Osteocyte (in vitro differentiated cells): ENCODE measurements at places on chromosomes 4 and X.

GRCh38 chr4:168844353-168845049 lies 165.6 kb downstream of the CBR4 start:
- no peak for DNase-seq

- DNase-seq: no peak
These were observed 902 bp downstream of the KLHL4 start for GRCh38 chrX:87518504-87518903.

DNA sequence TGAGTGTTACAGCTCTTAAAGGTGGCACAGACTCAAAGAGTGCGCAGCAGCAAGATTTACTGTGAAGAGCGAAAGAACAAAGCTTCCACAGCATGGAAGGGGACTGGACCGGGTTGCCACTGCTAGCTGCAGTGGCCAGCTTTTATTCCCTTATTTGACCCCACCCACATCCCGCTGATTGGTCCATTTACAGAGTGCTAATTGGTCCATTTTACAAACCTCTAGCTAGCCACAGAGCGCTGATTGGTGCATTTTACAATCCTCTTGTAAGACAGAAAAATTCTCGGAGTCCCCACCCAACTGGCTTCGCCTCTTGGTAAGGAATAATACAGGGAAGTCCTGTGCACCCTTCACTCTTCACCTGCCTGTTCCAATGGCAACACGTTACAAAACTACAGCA lies 1.9 kb upstream of the SHROOM2 start:
- no peak for DNase-seq

- DNase-seq: no peak
These were observed 34.1 kb upstream of the SORCS2 start for GRCh38 chr4:7158081-7158750.

GRCh38 chr4:7750523-7750922 lies 189.1 kb downstream of the AFAP1 start:
- no peak for DNase-seq

- DNase-seq: no peak
These were observed 71.6 kb upstream of the CLCN4 start for GRCh38 chrX:10085223-10085622.

GRCh38 chrX:15848576-15848975 lies 6.0 kb downstream of the AP1S2 start:
- no peak for DNase-seq

GRCh38 chrX:24117258-24117657 lies 32.3 kb upstream of the ZFX start:
- no peak for DNase-seq

- DNase-seq: no peak
These were observed 28.4 kb downstream of the WFS1 start for GRCh38 chr4:6298035-6298434.

DNA sequence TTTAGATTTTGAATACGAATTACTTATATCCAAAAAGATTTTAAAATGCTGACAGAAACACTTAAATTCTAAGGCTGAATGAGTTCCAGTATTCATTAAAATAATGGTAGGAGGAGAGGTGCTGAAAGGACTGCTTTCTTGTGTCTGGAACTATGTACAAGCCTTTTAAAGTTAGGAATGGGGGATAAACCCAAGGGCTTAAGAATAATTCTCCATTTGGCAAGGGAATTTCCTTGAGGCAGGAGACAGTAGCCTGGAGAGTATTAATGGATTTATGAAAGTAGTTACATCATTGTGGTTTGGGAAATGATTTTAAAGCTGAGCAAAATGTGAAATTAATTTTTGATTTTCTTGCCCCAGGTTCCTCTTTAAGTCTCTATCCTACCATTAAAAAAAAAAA lies 266.5 kb upstream of the KCNIP4 start:
- DNase-seq: no peak

GRCh38 chrX:103556963-103557612 lies 28.2 kb upstream of the TCEAL4 start:
- DNase-seq: no peak

- no peak for DNase-seq
These were observed 6.7 kb downstream of the SRD5A3 start for GRCh38 chr4:55352726-55353125.

DNA sequence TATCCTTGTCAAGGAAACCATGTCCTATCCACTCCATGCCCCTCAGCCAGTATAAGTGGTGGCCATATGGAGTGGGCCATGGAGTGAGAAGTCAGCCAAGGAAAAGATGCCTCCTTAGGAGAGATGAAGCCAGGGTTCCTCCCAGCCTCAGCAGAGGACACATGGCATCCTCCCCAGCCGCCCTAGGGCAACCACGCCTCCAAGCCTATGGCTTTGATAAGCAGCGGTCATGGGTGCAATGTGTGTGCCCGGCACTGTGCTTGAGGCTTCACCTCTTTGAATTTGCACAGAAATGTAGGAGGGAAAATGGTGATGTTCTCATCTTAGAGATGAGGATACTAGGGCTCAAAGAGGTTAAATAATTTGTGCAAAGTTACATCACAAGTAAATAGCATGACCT lies 34.6 kb upstream of the TBC1D14 start:
- DNase-seq: no peak

- DNase-seq: no peak
These were observed 151.2 kb downstream of the NAA11 start for GRCh38 chr4:79174490-79175252.

DNA sequence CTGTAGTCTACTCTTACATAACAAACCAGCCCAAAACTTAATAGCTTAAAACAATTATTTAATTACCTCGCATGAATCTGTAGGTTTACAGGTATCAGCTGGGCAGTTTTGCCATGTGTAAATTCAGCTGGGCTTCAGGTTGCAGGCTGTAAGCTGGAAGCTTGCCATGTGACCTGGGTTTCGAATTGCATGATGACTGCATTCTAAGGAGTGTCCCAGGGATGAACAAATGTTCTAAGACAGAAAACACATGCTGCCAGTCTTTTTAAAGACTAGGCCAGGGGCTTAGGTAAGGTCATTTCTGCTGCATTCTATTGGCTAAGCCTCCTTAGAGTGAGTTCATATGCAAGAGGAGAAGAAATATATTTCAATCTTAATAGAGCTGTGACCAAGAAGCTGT lies 44.8 kb downstream of the GRIA2 start:
- DNase-seq: no peak

- DNase-seq: no peak
These were observed 82.3 kb downstream of the PRSS12 start for GRCh38 chr4:118270492-118270891.

GRCh38 chr4:41719417-41719816 lies 29.1 kb downstream of the PHOX2B start:
- no peak for DNase-seq

DNA sequence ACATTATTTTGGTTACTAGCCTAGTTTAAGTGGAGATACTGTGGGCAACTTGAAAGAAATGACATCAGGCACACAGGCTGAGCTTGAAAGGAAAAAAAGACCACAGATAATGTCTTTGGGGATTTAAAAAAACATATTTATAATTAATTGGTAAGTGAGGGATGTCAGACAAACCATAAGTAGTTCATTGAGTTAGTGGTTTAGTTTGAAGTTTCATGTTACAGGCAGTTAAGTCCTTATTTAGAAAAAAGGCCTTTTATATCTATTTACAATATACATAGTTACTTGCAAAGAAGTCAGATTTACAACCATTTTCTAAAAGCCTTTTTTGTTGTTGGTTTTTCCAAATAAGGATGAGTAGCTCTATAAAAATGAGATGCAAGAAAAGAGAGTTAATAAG lies 89.2 kb downstream of the CDS1 start:
- no peak for DNase-seq

- DNase-seq: no peak
These were observed 39.1 kb downstream of the LAMP2 start for GRCh38 chrX:120429776-120430540.

- DNase-seq: no peak
These were observed 30.8 kb downstream of the CEP135 start for GRCh38 chr4:55979562-55979961.

DNA sequence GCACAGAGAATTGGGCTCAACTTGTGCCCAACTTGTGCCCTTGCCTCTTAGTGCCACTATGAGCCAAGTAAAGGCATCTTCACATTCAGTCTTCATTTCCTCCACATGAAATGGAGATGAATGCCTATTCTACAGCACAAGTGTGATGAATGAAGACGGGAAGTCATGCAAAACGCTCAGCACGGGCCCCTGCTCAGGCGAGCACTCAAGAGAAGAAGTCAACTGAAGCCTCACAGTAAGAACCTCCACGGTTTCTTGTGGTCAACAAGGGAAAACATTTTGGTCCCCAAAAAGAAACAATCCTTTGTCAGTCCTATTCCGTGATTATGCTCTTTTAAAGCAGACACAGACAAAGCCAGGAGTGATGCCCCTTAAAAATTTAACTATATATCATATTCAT lies 87.0 kb downstream of the IRF2 start:
- DNase-seq: no peak

DNA sequence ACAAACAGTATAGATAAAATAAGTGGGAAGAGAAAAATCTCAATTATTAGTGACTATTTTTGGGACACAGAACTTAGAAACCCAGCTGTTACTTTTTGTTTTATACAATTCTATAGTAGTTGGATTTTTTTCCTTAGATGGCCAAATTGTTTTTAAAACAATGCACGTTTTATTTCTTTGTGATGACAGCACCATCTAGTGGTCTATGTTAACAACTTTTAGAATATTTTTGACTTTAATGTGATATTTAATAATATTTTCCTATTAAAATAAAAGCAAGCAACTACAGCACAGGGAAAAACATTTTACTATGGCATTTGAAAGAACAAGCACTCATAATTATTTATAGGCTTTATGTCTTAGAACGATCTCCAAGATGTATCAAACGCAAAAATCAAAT lies 5.6 kb upstream of the SMIM31 start:
- no peak for DNase-seq

- no peak for DNase-seq
These were observed 847.9 kb downstream of the RAB28 start for GRCh38 chr4:12636191-12636590.

- DNase-seq: no peak
These were observed 17.3 kb downstream of the IGSF1 start for GRCh38 chrX:131271826-131272225.

GRCh38 chrX:38859602-38860001 lies 58.3 kb downstream of the MID1IP1 start:
- no peak for DNase-seq

DNA sequence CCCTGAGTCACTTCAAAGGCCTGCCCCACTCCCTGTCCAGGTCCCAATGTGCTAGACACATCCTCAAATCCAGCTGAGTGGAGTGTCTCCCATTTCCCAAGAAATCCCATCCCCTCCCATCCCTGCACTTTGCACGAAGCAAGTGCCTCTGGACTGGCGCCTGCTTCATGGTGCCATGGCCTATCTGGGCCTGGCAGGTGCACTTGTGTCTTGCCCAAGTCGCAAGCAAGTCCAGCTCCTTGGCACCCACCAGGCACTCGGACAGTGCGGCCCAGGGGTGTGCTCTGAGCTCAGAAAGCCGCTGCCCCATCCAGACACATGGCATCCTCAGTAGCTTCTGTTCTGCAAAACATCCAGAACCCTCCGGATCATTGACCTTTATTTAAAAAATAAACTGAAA lies 97.4 kb downstream of the DCTD start:
- DNase-seq: no peak

- no peak for DNase-seq
These were observed 233.7 kb upstream of the NDST3 start for GRCh38 chr4:117800636-117801035.

- no peak for DNase-seq
These were observed 1.4 kb downstream of the UGT8 start for GRCh38 chr4:114599903-114600552.

- no peak for DNase-seq
These were observed 96.5 kb upstream of the MAP3K15 start for GRCh38 chrX:19611636-19612376.

DNA sequence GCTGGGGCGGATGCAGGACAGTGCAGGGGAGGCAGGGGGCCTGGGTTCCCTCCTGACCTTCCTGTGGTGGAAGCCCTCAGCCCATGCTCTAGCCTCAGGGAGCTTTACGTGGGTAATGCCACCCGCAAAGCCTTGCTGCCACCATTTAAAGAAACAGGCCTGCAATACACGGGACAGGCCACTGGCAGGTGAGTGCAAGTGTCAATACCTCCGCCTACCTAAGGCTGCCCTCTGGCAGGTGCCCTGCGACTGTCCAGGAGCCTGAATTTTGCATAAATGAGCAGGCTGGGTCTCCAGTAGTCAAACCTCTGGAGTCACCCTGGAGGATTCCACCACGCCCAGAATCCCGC lies 5.9 kb downstream of the CRMP1 start:
- no peak for DNase-seq

DNA sequence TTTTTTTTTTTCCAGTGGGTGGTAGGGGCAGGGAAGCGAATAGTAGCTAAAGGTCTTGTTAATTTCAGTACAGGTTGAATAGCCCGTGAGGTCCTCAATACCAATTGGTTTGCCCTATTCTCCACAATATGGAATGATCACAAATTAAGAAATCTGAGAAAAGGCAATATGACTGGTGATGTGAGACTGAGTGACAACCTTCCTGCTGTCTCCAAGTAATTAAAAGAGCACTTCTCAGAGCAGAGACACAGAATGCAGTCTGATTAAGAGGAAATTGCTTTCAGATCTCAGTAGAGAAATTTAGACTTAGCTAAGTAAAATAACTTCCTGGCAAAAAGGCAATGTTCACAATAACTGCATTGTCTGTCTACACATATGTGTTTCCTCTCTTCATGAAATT lies 23.0 kb downstream of the GPR174 start:
- DNase-seq: no peak

DNA sequence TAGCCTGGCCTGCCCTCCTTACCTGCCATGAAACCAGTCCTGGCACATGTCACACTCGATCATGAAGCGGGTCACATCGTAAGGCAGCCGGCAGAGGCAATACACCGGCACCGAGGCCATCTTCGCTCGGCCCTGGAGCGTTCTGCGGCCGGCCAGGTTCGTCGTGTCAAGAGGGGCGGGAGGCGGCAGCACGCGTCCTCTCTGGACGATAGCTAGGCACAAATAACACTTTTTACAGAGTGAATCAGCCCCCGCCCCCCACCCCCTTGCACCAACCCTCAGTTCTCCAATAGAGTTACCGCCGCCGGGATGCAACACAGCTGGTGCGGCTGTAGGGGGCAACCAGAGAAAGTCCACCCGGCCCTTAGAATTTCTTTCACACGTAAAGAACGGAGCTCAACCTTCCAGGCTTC lies 1.7 kb downstream of the PHF8 start:
- DNase-seq: no peak

DNA sequence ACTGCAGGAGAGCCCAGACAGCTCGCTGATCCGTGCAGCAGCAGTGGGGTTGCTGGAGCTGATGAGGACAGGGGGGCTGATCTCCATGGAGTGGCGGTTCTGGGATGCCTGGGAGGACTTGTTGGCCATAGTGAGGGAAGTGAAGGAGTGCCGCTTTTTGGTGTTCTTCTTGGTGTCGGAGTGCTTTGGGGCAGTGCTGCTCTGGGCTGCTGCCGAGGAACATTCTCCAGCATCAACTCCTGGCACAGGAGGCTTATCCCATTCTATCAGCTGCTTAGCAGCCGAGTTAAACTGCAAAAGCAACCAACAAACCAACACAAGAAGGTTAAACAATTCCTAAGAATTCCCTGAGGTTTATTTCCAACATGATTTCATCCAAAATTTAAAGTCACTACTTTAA lies 126.3 kb upstream of the CBR4 start:
- DNase-seq: no peak

- no peak for DNase-seq
These were observed 47.5 kb downstream of the TBC1D14 start for GRCh38 chr4:6957148-6957520.
